ENCODE measurements at places on chromosomes 11 and 22.

DNA sequence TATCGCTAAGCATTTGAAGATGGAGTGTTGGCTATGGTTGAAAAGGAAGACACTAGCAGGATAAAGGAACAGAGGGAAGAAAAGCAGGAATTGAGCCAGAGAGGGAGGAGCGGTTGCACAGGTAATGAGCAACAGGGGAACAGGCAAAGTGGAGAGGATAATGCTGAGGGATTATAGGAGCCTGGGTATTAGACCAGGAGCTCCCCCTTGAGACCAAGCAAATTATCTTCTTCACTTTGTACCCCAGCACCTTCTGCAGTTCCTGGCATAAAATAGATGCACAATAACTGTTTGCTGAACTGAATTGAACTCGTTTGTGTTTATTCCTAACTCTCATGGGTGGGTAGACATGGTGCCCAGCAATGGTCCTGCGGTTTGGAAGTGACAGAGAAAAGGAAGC is 54.6 kb upstream of the OR5P2 start:
- no peak for DNase-seq

DNA sequence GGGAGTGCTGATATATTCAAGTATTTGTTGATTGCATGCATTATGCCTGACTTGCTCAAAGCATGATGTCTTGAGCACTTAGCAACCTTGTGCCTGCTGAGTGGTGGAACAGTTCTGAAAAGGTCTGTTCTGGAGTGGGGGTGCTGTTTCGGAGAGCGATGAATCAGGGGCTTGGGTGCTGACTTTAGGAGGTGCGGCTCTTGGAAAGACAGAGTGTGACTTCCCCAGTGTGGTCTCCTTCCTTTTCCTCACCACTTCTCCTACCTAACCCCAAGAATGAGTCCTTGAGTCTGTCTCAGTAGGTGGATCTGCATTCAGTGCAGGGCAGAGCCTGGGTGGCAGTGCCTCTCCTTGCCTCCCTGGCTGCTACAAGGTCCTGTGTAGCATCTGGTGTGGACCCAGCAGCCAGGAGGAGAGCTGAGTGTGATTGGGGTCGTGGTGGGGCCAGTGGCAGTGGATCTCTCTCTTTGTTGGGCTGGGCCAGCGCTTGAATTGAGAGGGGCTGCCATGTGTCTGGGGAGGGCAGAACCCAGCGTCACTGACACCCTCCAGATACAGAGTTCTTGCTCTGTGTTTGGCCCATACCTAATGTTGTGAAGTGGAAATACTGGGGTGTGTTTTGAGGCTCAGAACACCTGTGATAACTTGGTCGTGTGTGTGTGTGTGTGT is 35.9 kb downstream of the ST3GAL4 start:
- DNase-seq: no peak

GRCh38 chr11:37322333-37323194 is 724.5 kb upstream of the RAG2 start:
- no peak for DNase-seq

GRCh38 chr11:9070749-9071491 is 20.5 kb downstream of the SCUBE2 start:
- no peak for DNase-seq

DNA sequence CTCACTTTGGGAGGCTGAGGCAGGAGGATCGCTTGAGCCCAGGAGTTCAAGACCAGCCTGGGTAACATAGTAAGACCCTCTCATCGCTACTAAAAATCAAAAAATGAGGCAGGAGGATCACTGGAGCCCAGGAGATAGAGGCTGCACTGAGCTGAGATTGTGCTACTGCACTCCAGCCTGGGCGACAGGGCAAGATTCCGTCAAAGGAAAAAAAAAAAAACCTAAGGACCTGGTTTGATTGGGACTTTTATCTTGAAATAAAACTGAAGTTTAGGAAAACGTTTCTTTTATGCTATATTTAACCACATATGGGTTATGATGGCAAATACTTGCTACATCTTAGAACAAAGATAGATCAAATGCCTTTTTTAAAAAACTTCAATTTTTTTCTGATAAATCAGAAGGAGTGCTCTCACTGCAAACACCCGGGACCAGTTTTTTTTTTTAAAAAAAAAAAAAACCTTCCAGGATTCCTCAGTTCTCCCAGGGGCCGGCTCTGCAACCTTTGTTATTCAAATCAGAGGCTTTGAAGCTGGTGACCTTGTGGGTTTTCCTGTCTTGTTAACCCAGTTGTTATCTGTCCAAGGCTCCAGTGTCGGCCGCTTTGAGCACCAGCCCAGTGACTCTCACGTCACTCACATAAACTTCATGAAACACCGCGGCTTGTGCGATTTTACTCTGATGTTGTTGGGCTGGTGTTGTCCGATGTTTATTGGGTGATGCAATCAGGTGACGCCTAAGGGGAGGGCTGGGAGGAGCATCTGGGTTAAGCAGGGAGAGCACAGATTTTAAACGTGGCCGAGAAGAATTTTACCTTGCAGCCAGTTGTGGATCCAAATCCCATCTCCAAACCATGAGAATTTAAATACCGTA is 24.7 kb upstream of the SLC22A12 start:
- peak; percentile 2 for DNase-seq

DNA sequence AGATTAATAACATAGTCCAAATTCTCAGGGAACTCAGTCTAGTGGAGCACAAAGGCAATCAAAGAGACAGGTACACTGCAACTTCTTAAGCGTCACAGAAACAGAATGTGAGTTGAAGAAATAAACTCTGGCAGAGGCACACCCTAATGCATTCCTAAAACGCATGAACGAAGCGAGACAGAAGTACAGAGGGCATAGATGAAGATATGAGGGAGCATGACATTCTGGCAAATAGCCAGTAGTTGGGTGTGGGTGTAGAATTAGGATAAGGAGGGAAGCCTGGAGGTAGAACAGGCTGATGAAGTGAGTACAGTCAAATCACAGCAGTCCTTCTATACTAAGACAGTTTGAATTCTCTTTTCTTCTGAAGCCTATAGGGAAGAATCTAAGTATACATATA is 838.7 kb upstream of the API5 start:
- DNase-seq: no peak

- DNase-seq: no peak
These were observed 160.3 kb downstream of the MN1 start for GRCh38 chr22:27641049-27641795.

- no peak for DNase-seq
These were observed 58.8 kb upstream of the RDX start for GRCh38 chr11:110355011-110355744.

DNA sequence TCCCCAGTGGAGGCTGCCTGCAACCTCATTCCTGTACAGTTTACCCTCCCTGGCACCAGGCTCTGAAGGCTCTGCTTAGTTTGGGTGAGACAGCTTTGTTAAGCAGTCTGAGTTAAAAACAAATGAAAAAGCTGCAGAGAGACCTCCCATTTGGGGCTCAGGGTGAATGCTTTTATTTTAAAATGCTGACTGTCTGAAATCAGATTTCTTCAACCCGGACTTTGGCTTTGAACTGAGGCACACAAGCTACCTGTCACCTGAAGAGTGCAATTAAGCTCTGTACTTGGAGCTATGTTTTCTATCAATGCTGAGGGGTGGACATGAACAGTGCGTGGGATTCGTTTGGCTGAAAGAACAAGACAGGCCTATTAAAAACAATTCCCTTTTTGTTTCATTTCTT is 217.5 kb upstream of the SORL1-AS1 start:
- DNase-seq: no peak

- DNase-seq: no peak
These were observed 13.1 kb downstream of the USH1C start for GRCh38 chr11:17531071-17531600.

- DNase-seq: no peak
These were observed 125.0 kb upstream of the NARS2 start for GRCh38 chr11:78699609-78700135.

DNA sequence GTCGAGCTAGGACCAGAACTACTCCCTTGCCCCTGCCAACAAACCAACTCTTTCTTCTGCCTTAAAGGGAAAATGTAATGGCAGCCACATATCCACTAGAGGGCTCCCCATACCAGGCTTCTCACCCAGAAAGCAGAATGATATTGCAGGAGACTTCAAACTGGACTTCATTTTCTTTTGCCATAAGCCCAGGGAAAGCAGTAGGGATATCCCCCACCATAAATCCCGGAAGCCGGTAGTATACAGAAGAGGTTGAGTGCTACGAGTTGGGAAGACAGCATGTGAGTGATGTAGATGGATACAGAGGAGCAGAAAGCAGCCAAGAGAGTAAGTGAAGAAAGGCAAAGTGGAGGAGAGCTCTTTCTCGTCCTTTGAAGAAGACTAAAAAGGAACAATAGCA is 12.1 kb downstream of the PLAAT5 start:
- peak; percentile 78 for DNase-seq

DNA sequence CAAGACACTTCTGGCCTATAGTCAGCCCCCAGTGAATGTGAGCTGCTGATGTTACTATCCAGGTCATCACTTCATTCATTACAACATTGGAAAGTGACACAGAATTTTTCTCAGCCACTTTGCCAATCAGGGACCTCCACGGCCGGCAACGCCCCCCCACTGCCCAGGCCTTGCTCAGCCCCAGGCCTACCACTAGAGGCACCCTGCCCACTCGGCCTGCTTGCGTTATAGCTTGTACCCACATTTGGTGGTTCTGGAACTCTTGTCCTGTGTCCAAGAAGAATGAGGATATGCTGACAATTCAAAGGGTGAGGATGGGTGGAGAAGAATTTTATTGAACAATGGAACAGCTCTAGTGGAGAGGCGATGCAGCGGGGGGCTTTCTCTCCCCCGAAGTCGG is 96.2 kb downstream of the TSPAN18 start:
- DNase-seq: no peak
